ENCODE measurements at places on chromosomes 1 and 21.

GRCh38 chr1:15765495-15766194 is 7.0 kb downstream of the FBLIM1 start:
- DNase-seq: no peak

- DNase-seq: no peak
Observed at GRCh38 chr1:179080866-179081686, 794 bp upstream of the TOR3A start.

- no peak for DNase-seq
Observed at GRCh38 chr1:30977105-30977504, 68.5 kb upstream of the SDC3 start.

- no peak for DNase-seq
Observed at GRCh38 chr1:11680270-11681070, 478 bp downstream of the MAD2L2 start.

- DNase-seq: no peak
Observed at GRCh38 chr21:28776251-28776650, 216.4 kb downstream of the LTN1 start.

- no peak for DNase-seq
Observed at GRCh38 chr1:83787246-83787998, 211.5 kb downstream of the TTLL7 start.

DNA sequence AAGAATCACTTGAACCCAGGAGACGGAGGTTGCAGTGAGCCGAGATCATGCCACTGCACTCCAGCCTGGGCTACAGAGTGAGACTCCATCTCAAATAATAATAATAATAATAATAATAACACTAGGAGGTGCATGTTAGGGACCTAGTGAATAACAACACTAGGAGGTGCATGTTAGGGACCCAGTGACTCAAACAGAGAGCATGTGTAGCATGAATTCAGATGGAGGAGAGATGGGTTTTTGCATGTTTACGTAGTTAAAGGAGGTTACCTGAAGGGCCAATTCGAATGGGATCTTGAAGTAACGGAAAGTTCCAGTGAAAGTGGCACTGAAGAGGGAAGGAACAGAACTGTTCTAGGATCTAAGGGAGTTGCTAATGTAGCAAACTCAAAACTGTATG is 7.1 kb upstream of the KCNK1 start:
- DNase-seq: no peak

DNA sequence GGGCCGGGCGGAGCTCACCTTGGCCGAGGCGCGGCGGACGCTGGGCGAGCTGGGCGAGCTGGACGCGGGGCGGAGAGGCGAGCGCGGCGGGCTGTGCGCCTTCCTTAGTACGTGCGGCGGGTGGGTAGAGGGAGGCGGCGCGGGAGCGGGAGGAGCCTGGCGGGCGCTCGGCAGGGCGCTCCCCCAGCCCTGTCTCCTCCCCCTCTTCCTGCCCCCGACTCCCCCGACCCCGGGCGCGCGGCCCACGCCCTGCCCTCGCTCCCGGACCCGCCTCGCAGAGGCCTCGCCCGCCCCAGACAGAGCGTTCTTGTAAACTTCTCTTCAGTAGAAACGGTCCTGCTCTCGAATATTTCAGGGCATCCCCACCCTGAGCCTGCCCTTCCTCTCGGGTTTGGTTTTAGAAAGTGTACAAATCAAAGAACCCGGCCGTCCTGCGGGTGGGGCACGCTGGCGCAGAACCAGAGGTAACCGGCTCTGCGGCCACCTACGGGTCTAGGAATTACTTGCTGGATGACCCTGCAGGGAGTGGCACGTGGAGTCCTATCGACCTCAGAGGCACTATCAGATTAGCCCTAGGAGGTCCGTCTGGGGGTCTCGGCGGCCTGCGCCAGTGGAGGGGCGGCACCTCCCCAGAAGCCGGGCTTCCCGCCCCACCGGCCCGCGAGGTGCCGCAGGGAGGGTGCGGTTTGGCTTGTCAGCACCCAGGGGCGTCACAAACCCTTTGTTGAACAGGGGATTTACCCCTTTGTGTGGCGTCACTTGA is at the start of gene S100A10:
TSS of gene S100A10 (minus strand) at position 126 of the 763 bp plus-strand sequence. CDS start 7,629 bp downstream, outside the sequence.
- peak; percentile 14 for DNase-seq

DNA sequence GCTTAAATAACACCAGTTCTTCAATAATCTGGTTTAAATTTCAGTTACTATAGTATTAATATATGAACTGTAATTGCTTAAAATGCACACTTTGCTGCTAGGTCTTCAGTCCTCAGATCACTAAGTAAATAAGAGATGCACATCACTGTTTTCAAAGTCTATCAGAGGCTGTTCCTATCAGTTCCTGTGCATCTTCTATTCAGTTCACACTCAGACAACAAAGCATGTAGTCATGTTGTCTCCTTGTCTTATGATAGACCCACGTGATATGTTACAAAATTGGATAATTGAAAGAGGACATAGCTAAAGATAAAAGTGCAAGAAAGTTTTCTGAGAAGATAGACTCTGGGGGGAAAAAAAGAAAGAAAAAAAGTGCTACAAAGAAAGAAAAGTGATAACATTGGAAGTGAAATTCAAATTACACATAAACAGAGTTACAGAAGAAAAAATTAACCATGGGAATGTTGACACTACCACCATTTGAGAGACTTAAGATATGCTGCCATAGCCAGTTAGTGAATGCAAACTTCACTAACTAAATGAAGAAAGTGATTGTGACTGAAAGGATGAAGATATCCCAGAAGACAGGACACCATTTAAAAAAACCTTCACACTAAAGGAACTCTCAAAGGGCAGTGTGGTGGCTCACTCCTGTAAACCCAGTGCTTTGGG is 33.9 kb upstream of the TSNAX start:
- no peak for DNase-seq

GRCh38 chr1:209601809-209602657 is 18.5 kb downstream of the CAMK1G start:
- peak; percentile 18 for DNase-seq
